ENCODE measurements at places on chromosomes 16 and 17.

DNA sequence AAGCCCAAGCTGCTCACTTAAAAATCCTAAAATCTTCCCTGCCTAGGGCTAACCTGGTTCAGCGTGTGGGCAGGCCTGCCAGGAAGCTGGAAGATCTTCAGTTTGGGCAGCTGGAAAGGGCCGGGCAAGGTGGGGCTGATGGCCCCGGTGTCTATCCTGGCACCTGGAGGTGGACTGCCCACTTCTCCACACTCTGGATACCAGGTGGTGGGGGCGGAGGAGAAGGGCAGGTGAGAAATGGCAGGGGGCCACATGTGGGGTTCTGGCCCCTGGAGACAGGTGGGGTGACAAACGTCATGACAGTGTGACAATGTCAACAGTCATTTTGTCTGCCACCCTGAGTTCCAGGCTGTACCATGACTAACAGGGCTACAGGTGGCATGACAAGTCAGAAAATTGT is 78.5 kb upstream of the C16orf82 start:
- no peak for DNase-seq

GRCh38 chr17:77306048-77306789 is 165.4 kb downstream of the SEC14L1 start:
- no peak for DNase-seq

GRCh38 chr17:44827863-44828262 is 2.2 kb downstream of the GJC1 start:
- no peak for DNase-seq

DNA sequence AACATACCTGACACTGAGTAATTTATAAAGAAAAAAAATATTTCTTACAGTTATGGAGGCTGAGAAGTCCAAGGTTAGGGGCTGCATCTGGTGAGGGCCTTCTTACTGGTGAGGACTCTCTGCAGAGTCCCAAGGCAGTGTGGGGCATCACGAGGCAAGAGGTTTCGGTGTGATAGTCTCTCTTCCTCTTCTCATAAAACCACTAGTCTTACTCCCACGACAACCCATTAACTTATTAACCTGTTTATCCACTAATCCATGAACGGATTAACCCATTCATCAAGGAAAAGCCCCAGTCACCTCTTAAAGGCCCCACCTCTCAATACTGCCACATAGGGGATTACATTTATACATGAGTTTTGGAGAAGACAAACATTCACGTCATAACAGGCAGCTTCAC is 20.1 kb downstream of the CIITA start:
- no peak for DNase-seq

GRCh38 chr17:16108386-16108785 is 106.9 kb downstream of the NCOR1 start:
- no peak for DNase-seq
